ENCODE measurements at places on chromosomes 5 and 9.

- no peak for DNase-seq
These were observed 801.2 kb downstream of the MAT2B start for GRCh38 chr5:164306662-164307061.

- DNase-seq: no peak
These were observed 11.7 kb downstream of the S1PR3 start for GRCh38 chr9:89002987-89003386.

DNA sequence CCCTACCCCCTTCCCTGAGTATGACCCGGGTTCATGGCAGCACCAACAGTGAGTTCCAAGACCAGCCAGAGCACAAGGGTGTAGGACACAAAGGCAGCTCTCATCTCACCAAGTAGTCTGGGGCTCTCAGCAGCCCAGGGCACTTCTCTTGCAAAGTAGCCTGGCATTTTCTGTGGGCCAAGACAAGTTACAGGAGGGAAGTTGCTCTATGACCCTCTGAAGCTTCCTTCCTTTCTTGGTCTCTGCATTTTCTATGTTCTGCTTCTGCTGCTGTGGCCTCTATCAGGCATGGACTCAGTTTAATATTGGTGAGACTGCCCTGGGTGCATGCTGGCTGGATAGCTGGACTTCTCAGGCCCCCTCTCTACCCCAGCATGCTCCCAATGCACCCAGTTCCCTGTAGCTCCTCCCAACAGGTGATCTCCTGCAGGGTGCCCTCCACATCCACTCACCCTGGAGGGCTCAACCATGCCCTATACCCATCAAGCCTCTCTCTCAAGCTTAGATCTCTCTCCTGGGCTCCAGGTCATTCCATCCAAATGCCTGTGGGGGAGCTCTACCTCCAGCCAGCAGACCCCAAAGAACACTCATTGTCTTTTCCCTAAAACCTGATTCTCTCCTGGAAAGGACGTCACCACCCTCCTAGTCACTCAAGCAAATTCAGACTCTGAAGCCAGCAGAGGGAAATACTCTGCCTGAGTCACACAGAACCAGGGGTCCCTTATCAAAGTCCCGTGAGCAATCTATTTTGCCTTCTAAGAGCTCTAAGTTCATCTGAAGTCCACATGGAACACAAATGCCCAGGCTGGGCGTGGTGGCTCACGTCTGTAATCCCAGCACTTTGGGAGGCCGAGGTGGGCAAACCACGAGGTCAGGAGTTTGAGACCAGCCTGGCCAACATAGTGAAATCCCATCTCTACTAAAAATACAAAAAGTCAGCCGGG, 13.8 kb downstream of the TBC1D2 start:
- no peak for DNase-seq

- DNase-seq: peak; percentile 79
These were observed 85.2 kb upstream of the ZBTB43 start for GRCh38 chr9:126719618-126720031.

DNA sequence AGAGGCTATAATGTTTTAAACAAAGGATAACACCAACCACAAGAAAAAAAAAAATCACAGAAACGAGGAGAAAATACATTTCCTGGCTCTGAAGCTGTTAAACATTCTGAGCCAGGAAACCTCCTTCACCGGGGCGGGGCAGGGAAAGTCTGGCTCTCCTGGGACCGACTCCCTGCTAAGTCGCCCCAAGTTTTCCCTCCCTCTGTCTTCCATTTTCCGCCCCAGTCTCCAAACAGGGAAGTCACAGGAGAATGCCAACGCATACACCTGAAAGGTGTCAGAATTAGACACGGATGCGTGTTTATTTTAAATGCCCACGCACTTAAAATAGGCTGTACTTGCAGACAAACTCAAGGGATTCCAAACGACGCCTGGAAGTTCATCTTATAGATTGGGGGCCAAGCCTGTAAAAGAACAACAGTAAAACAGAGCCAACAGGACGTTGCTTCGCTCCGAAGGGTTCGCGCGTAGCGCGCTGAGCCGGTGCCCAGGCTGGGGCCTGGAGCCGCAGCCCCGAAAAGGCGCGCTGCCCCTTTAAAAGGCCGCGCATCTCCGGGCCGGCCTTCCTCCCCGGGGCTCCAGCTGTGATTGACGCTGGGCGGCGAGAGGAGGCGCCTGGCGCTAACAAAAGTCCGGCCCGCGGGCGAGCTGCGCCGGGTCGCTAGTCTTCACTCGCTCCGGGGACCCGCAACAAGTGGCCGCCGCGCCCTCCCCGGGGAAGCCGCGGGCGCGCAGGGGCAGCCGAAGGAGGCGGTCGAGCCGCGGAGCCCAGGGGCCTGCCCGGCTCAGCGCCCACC, at the start of gene FBXL7:
TSS of gene FBXL7 (plus strand) at position 653 of the 797 bp plus-strand sequence.
- peak; percentile 20 for DNase-seq

DNA sequence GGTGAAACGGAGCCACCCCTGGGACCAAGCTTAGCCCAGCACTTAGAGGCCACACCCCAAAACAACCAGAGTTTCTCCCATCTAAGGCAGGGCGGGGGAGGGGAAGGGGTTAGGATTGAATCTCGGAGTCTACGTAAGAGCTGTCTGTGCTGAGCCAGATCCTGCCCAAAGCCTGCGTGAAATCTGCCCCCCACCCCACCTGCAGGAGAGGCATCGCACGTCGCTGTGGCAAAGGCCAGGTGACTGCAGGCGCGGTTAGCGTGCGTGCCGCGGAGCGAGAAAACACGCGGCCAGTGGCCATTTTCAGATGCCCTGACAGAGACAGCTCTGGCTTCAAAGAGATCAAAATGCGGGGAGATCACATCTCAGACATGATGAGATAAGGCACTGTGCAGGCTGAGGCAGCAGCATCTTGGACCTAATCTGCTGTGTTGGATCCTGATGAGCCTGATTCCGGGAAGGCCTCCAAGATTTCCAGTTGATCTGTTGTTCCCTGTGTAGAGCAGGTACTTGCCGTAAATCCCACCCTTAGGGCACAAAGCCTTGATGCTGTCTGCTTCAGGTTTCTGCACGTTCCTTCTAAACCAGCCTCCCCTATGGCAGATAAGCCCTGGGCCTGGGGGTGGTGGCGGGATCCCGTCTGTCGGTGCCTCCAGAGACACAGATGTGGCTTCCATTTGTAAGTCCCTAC, 2.5 kb upstream of the QSOX2 start:
- peak; percentile 65 for DNase-seq

Data from G401 (cell line).